Globus pallidus (tissue), 1 donor: ENCODE measurements at places on chromosomes 3 and 15.

GRCh38 chr15:57541271-57541670, 50.4 kb upstream of the MYZAP start:
- DNase-seq = no peak

- DNase-seq = no peak
Observed at GRCh38 chr3:25783661-25784512, 644 bp upstream of the NGLY1 start.

- peak; percentile 76 for DNase-seq
Observed at GRCh38 chr3:84925571-84925970, 33.2 kb upstream of the CADM2 start.

- DNase-seq = no peak
Observed at GRCh38 chr3:171676601-171677175, 133.6 kb downstream of the PLD1 start.

DNA sequence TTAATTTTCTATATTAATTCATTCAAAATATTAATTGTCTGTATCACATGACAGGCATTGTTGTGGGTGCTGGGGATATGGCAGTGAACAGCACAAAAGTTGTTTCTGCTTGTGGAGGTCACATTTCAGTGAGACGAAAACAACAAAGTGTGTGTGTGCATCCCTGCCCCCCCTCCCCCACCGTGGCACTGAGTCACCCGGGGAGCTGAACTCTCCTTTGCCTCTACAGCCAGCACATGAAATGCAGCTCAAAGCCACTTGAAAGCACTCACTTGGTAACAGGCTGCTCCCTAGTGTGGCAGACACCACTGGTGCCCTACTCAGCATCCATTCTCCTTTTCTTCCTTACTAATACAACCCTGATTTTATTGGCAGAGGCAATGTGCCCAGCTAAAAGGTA, 16.9 kb upstream of the SCAMP5 start:
- DNase-seq = peak; percentile 53

DNA sequence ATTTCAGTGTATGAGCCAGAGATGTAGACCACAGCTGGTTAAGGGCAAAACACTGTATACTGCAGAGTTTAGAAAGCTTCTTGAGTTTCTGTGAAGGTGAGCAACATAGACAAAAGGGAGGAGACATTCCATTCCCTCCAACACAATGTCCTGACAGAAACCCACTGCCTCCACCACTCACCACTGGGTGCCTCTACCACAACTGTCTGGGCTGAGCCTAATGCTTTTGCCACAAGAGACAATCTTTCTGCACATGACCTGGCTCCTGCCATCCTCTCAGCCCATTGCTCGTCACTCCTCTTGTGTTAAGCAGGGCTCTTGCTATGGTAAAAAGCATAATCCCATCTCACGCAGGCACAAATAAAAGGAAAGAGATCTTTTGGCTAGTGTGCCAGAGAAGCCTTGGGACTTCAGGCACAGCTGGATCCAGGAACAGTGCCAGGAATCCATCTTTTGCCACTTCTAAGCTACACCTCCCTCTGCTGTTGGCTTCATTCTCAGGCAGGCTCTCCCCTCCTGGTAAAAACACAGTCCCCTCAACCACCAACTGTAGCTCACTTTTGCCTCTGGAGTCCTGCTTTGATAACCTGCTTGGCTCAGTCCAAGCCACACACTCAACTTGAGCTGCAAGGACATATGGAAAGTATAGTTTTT, 140.6 kb upstream of the PRR20G start:
- no peak for DNase-seq

DNA sequence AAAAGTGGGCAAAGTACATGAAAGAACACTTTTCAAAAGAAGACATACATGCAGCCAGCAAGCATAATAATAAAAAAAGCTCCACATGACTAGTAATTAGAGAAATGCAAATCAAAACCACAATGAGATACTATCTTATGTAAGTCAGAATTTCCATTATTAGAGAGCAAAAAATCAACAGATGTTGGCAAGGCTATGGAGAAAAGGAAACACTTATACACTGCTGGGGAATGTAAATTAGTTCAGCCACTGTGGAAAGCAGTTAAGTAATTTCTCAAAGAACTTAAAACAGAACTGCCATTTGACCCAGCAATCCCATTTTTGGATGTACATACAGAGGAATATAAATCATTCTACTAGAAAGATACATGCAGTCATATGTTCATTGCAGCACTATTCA, 360.7 kb downstream of the NSUN3 start:
- DNase-seq = no peak

DNA sequence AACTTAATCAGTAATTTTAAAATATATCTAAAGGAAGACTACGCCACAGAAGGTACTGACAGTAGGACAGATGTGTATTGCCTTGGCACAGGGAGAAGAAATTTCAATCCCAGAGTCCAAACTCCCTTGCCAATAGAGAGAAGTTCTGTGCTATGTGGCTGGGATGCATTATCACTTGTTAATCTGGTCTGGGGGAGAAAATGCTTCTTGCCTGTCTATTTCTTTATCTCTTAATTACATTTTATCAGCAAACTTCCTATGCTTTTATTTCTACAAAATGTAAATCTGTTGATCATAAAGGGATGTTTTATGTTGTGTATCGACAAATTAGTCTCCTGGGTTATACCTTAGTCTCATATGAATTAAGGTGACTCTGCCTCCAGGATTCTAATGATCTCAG, 21.7 kb downstream of the RBMS3 start:
- DNase-seq = no peak

DNA sequence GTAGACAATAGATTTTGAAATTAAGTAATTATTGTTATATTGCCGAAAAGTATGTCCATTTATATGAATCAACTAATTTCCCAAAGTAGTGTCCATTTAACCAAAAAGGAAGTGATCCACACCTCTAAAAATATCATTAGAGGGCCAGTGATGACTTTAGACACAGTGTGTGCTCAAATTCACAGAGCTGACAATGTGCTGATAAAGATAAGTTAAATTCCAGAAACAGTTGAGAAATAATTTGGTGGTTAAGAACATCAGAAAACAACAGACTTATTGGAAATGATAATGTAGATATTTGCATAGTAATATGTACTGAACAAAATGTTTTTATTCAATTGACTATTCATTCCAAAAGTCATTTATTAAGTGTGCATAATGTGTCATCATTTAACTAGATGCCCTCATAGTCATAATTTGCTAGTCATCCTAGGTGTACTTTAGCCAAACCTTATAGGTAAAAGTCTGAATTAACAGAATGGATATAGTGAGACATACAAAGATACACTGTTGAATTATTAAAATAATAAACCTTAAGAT, 230.2 kb upstream of the ADAMTS9 start:
- DNase-seq = no peak

- no peak for DNase-seq
Observed at GRCh38 chr15:48695827-48696573, 50.5 kb upstream of the FBN1 start.

GRCh38 chr3:52470920-52471319, 15.5 kb downstream of the NISCH start:
- no peak for DNase-seq

DNA sequence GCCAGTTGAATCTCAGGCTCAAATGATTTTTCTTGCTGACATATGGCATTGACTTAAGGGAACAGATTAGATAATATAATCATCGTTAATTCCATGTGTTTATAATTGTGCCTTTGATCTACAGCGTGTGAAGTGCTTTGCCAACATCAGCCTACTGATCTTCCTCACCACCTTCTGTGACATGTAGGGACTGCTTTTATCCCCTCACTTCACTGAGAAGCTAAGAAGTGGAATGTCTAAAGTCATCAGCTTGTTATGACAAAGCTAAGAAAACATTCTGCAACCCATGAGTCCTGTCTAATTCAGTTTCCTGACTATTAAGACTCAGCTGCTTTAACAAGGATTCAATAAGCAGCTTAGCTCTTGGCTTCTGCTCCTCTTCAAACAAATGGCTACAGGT, 106.0 kb downstream of the MYH15 start:
- no peak for DNase-seq

- DNase-seq = no peak
Observed at GRCh38 chr3:26259176-26259575, 363.4 kb upstream of the LRRC3B start.

DNA sequence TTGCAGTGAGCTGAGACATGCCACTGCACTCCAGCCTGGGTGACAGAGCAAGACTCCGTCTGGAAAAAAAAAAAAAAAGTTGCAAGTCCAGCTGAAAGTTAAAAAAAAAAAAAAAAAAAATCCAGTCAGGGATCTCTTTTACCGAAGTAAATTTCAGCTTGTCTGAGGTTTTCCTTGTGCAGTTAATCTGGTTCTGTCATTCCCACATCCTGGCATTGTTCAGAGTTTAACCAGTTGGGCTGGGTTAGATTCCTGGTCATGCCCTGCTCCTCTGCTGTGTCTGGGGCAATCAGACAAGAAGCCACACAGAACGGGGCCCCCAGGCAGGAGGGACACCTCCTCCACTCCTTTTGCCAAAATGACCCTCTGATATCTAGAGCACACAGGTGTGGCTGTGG, 84.1 kb upstream of the KLHL25 start:
- DNase-seq = no peak

DNA sequence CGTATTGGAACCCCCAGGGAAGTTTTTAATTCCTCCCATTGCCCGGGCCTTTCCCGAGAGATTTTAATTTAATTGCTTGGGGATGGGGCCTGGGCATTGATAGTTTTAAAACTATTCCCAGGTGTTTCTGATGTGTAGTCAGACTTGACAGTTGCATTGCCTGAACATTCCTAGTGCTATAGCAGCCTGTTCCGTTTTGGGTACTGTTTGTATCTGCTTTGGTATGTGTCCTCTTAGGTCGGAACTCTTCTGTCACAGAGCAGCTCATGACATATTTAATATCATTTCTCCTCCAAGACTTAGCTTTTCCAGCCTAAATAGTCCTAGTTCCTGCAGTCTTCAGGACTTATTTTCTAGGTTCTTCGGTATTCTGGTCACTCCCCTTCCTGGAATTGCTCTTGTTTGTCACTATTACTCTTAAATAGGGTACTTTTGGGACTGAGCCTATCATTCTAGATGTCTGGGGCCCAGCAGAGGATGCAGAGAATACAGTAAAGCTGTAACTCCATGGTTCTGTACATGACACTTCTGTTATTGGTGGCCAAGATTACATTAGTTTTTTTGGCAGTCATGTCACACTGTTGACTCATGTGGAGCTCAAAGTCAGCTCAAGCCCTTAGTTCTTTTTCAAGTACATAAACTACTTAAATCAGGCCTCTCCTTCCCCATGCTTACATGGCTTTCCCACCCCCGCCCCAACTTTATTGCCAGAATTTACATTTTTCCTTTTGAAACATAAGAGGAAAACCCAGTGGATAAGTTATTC, 81.5 kb downstream of the BBX start:
- DNase-seq = no peak

DNA sequence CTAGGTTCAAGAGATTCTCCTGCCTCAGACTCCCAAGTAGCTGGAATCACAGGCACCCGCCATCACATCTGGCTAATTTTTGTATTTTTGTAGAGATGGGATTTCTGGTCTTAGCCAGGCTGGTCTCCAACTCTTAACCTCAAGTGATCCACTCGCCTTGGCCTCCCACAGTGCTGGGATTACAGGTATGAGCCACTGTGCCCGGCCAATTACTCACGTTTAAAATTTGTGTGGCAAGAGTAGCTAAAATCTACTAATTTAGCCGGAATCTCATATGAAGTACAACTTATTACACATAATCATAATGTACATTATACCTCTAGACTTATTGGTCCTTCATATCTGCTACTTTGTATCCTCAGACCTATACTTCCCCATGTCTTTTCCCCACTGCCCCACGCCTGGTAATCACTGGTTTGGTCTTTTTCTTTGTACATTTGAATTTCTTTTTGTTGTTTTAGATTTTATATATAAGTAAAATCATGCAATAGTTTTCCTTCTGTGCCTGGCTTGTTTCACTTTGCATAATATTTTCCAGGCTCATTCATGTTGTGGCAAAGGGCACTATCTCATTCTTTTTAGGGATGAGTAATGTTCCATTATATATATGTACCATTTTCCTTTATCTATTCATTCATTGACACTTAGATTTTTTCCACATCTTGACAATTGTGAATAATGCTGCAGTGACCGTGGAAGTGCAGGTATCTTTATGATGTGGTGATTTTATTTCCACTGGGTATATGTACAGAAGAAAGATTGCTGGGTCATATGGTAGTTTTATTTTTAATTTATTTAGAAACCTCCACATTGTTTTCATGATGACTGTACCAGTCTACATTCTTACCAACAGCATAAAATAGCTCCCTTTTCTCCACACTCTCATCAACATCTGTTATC, 605.0 kb upstream of the CBLB start:
- no peak for DNase-seq

GRCh38 chr3:98986073-98986472, 84.6 kb upstream of the DCBLD2 start:
- no peak for DNase-seq

DNA sequence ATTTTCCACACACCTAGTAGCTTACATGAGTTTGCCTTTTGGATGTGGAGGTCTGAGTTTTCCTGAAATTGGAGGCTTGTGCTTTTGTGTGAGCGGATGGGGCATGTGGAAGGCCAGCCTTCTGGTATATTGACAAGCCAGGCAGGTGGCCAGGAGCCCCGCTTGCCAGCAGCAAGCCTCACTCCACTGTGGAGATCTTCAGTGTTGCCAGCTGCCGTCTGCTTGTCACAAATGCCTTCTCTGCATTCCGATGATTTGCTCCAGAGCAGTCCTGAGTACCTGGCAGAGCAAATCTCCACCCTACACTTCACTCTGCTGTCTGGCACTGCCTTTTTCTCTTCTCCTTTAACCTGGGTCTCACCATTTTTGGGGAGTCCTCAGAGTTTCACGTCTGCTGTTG, 29.1 kb upstream of the CHST2 start:
- DNase-seq = peak; percentile 19

- peak; percentile 67 for DNase-seq
Observed at GRCh38 chr3:127786353-127787070, 35.8 kb downstream of the MGLL start.

GRCh38 chr15:48032911-48033310, 87.9 kb upstream of the SLC24A5 start:
- DNase-seq = no peak

- DNase-seq = no peak
Observed at GRCh38 chr15:98744506-98744905, 96.2 kb downstream of the IGF1R start.
